ENCODE measurements at places on chromosomes 5 and 9. TPM values are rescaled to one million over a fixed set of nuclear protein-coding genes. Genes with fewer than 3 reads are reported as not detected.

- DNase-seq = no peak
- peaks cover 11% of the 10 kb centered on the region for H3K4me1 ChIP-seq
- peaks cover 33% of the 10 kb centered on the region for H3K27me3 ChIP-seq
These were observed 57.0 kb downstream of the DUSP1 start for GRCh38 chr5:172713809-172714490.

- peaks cover 10% of the 10 kb centered on the region for H3K36me3 ChIP-seq
- H3K4me1 ChIP-seq = peaks cover 47% of the 10 kb centered on the region
- H3K4me3 ChIP-seq = no peak overlapping the region
- H3K27ac ChIP-seq = no peak overlapping the region
- DNase-seq = no peak
These were observed 86.4 kb downstream of the NR3C1 start for GRCh38 chr5:143316844-143317631.

- H3K27ac ChIP-seq = no peak overlapping the region
- no peak overlapping the region for H3K4me3 ChIP-seq
- no peak for DNase-seq
- H3K4me1 ChIP-seq = no peaks in the 10 kb centered on the region
- H3K36me3 ChIP-seq = no peaks in the 10 kb centered on the region
These were observed 103.0 kb downstream of the PCSK5 start for GRCh38 chr9:75993434-75993833.

- H3K4me1 ChIP-seq = no peaks in the 10 kb centered on the region
- H3K27ac ChIP-seq = no peak overlapping the region
- no peak for DNase-seq
- H3K36me3 ChIP-seq = no peaks in the 10 kb centered on the region
- no peaks in the 10 kb centered on the region for H3K27me3 ChIP-seq
These were observed 53.7 kb upstream of the FAM120A start for GRCh38 chr9:93397661-93398373.

DNA sequence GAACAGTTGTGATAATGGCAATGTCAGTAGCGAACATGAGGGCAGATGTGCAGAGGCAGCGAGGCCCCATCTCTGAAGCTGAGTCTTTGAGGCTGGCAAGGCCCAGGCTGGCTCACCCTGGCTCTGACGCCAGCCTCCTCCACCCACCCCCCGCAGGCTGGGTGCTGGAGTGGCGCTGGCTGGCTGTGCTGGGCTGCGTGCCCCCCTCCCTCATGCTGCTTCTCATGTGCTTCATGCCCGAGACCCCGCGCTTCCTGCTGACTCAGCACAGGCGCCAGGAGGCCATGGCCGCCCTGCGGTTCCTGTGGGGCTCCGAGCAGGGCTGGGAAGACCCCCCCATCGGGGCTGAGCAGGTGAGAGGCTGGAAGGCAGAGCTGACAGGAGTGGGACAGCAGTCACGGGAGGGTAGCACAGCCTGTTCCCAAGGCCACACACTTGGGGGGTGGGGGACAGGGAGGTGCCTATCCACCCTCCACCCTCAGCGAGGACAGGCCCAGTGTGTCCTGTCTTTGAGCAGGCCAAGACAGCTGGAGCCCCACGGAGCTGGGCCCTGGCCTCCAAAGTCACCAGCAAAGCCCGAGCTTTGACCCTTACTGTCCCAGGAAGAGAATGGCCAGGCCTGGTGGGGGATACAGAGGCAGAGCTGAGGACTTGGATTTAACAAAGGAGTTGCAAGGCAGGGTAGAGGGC, 5.6 kb downstream of the SLC2A8 start:
- H3K4me1 ChIP-seq = peaks cover 10% of the 10 kb centered on the region
- H3K36me3 ChIP-seq = no peaks in the 10 kb centered on the region
- H3K27ac ChIP-seq = no peak overlapping the region

DNA sequence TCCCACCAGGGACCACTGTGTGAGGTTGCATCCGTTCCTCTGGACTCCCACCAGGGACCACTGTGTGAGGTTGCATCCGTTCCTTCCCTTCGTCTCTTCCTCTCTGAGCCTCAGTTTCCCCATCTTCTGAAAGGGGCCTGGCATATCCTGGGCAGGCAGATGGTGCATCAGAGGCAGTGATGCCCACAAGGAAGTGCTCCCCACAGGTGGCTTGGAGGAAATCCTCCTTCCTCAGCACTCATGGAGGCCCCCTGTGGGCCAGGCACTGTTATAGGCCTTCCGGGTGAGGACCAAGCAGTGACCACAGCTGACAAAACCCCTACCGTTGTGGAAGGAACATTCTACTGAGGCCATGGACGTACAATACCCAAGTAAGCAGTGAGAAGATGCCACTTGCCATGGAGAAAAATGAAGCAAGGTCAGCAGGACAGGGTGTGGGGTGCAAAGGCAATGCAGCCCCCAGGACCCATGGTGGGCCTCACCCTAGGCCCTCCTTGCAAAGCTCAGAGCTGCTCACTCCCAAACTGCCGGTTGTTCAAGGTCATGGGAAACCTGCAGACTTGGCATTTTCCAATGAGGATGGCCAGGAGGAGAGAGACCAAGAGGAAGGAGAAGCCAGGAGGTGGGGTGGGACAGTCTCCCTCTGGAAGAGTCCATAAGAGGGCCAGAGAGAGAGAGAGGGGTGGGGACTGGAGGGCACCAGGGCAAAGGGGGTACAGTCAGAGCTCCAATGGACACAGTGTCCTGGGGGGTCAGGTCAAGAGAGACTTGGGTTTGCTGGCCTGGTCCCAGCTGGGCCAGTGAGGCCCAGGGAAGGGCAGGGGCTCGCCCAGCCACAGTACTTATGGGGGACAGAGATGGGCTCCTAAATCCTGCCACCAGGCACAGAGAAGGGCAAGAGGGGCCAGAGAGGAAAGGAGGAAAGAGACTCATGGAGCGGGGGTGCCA, 51.1 kb downstream of the C9orf50 start:
- H3K27me3 ChIP-seq = peaks cover 62% of the 10 kb centered on the region
- H3K4me1 ChIP-seq = peaks cover 18% of the 10 kb centered on the region
- peaks cover 7% of the 10 kb centered on the region for H3K36me3 ChIP-seq
- peak overlapping the region; percentile 75 for H3K4me3 ChIP-seq

- H3K27me3 ChIP-seq = no peaks in the 10 kb centered on the region
- H3K4me3 ChIP-seq = no peak overlapping the region
- no peak overlapping the region for H3K27ac ChIP-seq
- no peaks in the 10 kb centered on the region for H3K36me3 ChIP-seq
- no peak for DNase-seq
- H3K4me1 ChIP-seq = no peaks in the 10 kb centered on the region
These were observed 233.2 kb downstream of the SPATA31A1 start for GRCh38 chr9:39588500-39589137.

Gene CDC26
- 134 TPM for polyA plus RNA-seq

Measured in naive B cell (primary cell).